ENCODE measurements at places on chromosomes 4 and X.

GRCh38 chr4:185597532-185598188, 62.4 kb upstream of the PDLIM3 start:
- peak; percentile 11 for DNase-seq

GRCh38 chr4:55884851-55885219, 31.4 kb downstream of the EXOC1 start:
- DNase-seq: no peak

DNA sequence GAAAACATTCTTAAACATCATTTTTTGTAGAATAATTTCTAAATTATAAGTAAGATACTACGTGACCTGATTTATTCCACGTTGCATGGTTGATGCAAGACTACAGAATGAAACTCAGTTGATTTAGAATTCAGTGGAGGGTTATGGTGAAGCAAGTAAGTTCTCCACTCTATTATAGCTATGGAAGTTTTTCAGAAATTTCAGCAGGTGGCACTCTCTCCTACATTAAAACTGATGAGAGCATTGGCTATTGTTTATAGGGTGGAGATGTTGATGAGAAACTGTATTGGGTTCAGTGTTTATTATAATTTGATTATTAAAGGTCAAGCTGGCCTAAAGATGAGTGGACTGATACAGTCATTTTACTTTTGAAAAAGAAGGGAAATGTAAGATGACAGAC, 88.0 kb downstream of the FNIP2 start:
- no peak for DNase-seq

DNA sequence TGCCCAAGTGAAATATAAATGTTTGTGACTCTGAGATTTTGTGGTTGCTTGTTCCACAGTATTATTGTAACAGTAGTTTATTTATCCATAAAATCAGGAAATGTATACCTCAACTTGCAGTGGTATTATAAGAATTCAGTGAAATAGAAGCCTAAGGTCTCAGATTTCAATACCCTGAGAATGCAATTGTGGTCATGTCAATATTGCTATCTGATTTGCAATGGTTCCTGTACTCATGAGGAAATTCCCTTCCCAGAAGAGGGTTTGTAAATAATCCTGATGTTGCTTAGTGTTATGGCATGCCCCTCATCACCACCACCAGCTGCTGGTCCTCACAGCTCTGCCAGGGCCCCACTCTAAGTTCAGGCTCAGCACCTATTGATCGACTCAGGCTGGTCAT, 67.8 kb downstream of the SLC34A2 start:
- DNase-seq: no peak

- no peak for DNase-seq
Measured at GRCh38 chr4:16169490-16169889, 56.8 kb downstream of the TAPT1 start.

GRCh38 chrX:118536204-118536603, 40.6 kb downstream of the DOCK11 start:
- DNase-seq: no peak

- no peak for DNase-seq
Measured at GRCh38 chrX:109345856-109346255, 136.0 kb downstream of the GUCY2F start.

DNA sequence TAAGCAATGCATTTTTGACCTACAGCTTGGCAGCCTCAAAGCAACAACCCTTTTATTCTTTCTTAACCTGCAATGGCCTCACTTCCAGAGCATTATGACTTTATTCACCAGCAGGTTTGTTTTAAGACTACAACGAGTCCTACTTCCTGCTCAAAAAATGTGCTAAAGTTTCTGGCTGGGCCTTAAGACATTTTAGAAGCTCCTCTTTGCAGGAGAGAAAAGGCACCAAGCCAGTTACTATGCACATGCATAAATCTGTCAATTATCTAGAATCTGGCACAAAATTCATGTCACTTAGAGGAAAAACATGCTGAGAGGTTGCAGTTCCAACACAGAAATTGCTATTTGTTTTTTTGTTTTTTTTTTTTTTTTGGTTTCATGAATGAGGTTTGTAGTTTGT, 223.0 kb upstream of the EPHA5 start:
- no peak for DNase-seq

DNA sequence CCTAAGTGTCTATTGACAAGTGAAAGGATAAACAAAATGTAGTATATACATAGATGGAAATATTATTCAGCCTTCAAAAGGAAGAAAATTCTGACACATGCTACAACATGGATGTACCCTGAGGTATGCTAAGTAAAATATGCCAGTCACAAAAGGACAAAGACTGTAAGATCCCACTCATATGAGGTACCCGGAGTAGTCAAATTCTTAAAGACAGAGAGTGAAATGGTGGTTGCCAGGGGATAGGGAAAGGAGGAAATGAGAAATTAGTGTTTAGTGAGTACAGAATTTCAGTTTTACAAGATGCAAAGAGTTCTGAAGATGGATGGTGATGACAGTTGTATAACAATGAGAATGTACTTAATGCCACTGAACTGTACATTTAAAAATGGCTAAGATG, 102.3 kb upstream of the NAP1L5 start:
- DNase-seq: no peak

GRCh38 chrX:20378233-20378920, 111.7 kb upstream of the RPS6KA3 start:
- no peak for DNase-seq

DNA sequence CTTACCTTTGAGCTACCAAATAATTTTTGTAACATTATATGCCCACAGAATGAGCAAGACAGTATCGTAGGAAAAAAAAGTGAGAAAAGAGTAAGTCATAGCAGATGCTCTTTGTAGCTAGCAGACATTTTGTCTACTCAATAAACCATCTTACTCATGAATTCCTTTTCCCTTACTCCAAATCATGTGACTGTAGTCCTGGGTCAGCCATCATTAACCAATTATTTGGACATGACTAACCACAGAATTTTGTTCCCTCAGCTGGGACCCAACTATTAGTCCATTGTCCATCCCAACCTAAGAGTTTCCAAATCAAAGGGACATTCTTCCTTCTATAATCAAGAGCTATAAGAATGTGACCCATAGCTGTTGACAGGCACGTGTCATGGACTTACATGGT, 11.4 kb downstream of the UBE2D3 start:
- DNase-seq: no peak

GRCh38 chrX:71098302-71098701, 2.7 kb downstream of the FOXO4 start:
- no peak for DNase-seq

DNA sequence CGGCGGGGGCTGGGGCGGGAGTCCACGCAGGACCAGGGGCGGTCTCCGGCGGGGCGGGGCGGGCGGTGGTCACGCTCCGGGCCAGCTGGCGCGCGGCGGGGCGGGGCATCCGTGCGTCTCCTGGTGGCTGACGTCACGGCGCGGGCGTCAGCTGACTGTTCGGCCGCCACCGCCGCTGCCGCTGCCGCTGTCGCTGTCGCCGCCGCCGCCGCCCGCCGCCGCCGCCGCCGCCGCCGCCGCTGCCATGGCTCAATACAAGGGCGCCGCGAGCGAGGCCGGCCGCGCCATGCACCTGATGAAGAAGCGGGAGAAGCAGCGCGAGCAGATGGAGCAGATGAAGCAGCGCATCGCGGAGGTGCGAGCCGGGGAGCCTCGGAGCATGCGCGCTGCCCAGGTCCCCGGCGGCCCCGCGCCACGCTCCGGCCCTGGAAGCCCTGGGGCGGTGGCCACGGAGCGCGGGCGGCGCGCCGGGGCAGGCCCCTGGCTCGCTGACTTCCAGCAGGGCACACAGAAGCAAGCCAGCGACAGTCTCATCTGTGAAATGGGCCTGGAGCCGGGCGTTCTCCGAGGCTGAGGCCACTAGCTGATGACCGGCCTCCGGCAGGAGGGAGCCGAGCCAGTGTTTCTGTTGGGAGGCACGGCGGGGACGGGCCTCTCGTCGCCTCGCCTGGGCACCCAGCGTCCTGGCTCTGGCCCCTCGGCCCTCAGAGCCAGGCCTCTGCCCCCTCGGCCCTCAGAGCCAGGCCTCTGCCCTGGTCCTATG, at the start of gene FAM50A:
Gene FAM50A (plus strand): TSS at position 150 of the 763 bp plus-strand sequence. CDS start 95 bp downstream, at position 245.
- DNase-seq: no peak

DNA sequence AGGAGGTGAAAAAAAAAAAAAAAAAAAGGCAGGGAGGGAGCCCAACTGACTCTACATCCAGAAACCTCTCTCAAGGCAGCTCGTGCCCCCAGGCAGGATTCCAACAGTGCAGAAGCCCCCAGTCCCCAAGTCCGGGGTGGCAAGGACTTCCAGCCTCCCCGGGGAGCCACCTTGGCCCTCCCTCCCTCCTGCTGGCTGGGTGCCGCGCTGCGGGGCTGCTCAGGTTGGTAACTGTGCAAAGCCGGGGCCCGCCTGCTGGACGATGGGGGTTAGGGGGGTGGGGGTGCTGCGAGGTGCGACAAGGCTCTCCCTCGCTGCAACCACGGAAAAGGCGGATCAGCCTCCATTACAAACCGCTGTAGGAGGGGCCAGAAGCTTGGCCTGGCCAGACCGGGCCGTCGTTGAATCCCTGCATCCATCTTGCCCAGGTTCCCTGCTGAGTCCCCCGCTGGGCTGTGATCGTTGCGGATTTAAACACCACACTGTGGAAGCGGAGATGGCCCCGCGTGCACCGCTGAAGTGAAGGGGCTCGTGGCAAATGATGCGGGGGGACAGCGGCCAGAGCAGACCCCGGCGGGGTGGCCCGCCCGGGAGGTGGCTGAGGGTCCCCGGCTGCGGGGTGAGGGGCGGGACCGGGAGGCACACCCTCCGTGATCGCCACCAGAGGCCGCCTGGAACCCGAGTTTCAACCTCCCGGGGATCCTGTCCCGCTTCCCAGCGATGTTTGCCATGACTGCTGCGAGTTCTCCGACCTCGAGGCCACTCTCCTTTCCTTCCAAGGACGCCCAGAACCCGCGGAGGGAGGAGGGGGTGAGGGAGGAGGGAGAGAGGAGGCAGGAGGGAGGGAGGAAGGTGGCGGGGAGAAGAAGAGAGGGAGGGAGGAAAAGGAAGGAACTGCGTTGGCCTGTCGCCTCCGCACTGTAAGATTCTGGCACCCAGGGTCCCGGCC, 58.0 kb upstream of the DDX3X start:
- DNase-seq: no peak

DNA sequence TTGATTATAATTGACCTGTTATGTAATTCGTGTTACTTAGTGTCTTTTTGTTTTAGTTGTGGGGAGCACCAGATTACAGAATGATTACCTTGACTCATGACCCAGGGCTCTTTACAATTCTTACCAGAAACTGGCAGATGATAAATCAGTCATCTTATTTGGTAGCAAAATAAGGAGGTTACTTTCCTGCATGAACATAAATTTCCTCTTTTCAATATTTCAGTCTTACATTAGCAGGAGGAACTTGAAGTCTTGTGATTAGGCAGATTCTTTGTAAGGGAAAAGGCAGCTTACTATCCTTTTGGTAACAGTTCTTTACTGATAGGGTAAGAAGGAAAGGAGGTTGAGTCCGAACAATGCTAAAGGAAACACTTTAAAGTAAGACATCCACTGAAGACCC, 26.0 kb upstream of the SLC25A5 start:
- DNase-seq: no peak

DNA sequence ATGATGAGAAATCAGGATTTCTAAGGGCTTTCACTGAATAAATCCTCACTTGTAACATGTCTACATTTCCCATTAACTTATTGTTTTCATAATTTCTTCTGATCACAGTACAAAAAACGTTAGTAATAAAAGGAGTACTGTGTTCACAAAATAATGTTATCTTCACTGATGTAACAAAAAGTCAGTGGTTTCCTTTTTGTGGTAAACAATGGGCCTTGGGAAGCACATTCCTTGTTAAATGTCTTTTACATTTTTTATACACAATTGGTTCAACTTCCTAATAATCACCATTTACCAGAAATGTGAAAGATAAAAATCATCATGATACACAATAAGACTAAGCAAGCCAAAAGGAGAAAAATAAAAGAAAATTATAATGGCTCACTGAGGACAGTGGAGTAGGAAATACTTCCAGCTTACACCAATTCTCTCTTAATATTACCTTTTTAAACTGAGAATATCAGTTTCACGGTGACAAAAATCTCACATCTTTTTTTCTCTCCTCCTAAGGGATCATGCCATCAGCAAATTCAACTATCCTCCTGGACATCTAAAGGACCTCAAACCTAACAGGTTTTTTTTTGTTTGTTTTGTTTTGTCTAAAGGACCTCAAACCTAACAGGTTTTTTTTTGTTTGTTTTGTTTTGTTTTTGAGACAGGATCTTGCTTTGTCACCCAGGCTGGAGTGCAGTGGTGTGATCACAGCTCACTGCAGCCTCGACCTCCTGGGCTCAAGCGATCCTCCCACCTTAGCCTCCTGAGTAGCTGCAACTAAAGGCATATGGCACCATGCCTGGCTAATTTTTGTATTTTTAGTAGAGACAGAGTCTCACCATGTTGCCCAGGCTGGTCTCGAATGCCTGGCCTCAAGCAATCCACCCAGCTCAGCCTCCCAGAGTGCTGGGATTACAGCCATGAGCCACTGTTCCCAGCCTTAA, 57.3 kb downstream of the FRYL start:
- no peak for DNase-seq

- no peak for DNase-seq
Measured at GRCh38 chr4:86247906-86248305, 111.9 kb downstream of the MAPK10 start.

DNA sequence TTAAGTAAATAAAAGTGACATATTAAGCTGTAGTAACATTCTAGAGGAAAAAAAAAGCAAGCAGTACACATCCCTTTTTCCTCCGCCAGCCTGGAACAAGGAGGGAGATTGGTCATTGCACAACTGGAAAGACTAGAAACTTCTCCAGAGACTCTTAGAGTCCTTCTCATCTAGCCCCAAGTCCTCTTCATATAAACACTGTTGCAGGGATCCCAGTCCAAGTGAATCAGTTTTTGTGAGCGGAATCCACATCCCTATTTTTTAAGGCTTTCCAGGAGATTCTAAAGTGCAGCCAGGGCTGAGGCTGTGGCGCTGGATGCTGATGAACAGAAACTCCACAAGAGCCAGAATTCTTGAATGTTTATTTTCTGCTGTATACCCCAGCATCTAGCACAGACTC, 23.8 kb downstream of the REELD1 start:
- no peak for DNase-seq

GRCh38 chr4:139851133-139851532, 185.5 kb downstream of the MGST2 start:
- no peak for DNase-seq

DNA sequence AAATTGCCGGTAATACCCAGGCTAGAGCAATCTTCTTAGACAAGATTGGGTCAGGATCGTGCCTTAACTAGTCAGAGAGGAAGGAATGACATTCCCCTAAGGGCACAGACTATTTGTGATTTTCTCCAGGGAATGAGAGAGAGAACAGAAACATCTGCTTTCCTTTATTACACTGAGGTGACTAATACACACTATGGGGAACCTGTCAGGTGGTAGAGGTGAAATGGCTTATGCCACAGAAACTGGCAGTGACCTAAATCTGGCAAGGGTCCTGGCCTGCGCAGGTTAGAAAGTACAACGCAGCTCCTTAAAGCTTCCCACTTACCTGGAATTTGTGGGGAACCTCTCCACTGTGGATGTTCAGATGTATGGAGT, 16.6 kb upstream of the HPGD start:
- no peak for DNase-seq

All from CMK (cell line).